GF-D8 (cell line): ENCODE measurements at places on chromosomes 5 and 9.

DNA sequence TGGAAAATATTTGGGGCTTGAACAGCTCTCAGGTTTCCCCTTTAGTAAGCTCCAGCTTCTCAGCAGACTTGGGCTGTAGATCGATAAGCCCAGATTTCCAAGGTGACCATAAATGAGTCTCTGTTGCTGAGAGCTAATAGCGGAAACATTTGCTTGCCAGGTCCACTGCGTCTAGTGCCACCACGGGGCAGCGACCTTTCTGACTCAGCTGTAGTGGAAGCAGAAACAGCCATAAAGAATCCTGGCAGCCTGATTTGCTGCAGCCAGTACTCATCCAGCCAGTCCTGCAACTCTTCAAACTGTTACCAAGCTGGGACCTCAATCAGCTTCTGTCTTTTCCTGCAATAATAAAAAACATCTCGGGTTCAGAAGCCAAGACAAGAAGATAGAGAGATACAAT lies 241.7 kb downstream of the DOCK8 start:
- DNase-seq = no peak

DNA sequence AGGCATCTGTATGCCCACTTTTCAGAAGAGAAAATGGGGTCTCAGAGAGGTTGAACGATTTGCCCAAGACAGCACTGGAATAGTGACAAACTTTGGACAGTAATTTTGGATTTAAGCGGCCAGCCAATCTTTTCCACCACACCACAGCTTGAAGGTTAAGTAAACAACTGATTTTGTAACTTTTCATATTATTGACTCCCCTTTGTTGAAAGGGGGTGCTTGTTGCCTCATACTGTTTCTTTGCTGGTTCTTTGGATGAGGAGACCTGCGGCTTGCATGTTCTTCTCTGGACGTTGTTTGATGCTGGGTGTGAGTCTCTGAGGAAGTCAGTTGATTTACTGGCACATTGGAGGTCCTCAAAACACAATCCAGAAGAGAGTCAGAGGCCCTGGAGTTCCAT lies 11.7 kb upstream of the GABBR2 start:
- no peak for DNase-seq

GRCh38 chr9:70435948-70436347 lies 21.5 kb upstream of the KLF9 start:
- DNase-seq = no peak

DNA sequence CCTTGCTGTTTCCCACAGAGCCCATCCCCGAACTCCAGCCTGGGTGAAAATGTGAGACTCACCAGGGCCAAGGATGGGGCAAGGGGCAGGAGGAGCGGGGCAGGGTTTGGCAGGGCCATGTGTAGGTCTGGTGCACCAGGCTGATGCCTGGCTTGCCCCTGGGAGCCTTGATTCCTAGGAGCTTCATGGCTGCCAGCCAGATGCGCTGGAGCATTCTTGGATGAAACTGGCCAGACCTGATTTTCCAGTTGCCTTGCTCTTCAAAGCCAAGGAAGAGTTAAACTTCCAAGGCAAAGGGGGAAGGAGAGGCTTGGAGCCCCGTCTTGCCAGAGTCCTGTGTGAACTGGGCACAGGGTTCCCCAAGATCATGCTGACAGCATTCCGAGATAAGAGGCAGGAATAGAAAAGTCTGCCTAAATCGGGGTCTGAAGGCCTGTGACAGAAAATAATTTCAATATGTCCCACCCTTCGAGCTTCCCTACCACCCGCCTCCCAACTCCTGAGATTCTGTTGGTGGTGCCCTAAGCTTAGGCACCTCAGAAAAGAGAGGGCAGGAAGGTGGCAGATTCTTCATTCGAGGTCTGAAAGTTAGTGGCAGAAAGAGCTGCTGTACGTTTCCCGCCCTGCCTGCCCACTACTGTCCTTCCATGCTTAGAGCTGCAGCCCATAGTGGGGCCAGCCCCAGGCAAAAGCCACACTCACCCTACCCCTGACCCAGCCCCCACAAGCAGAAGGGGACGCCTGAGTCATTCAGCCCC lies 20.4 kb downstream of the FAT2 start:
- no peak for DNase-seq

GRCh38 chr5:105274079-105274478 lies 1711.5 kb upstream of the NUDT12 start:
- DNase-seq = no peak

GRCh38 chr9:116133163-116133562 lies 20.4 kb upstream of the PAPPA start:
- no peak for DNase-seq

GRCh38 chr9:98899408-98900056 lies 44.2 kb upstream of the COL15A1 start:
- DNase-seq = peak; percentile 31

GRCh38 chr9:113590991-113591898 lies 127.7 kb downstream of the RGS3 start:
- DNase-seq = peak; percentile 37

GRCh38 chr5:175795959-175796358 lies 75.4 kb upstream of the CPLX2 start:
- no peak for DNase-seq
